ENCODE measurements at places on chromosomes 1 and 21.
A peak's percentile ranks its signal among the peaks of the same experiment; 100 is the strongest.

DNA sequence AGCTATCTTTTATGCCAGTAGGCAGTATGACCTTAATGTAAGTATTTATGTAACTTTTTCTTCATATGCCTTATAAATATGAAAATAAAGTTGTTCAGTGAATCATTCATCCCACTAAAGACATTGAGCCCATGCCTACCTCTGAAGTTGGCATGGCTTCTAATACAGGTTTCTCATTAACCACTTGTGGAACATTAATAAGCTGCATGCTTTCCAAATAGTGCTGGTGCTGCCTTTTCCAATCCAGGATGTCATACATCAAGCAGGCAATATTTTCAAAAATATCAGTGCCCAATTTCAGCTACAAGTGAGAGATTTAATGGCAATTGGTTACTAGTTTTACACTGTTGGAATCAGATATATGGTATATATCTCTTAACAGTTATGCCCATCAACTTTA lies 92.0 kb downstream of the SPAG17 start:
- no peak for DNase-seq

DNA sequence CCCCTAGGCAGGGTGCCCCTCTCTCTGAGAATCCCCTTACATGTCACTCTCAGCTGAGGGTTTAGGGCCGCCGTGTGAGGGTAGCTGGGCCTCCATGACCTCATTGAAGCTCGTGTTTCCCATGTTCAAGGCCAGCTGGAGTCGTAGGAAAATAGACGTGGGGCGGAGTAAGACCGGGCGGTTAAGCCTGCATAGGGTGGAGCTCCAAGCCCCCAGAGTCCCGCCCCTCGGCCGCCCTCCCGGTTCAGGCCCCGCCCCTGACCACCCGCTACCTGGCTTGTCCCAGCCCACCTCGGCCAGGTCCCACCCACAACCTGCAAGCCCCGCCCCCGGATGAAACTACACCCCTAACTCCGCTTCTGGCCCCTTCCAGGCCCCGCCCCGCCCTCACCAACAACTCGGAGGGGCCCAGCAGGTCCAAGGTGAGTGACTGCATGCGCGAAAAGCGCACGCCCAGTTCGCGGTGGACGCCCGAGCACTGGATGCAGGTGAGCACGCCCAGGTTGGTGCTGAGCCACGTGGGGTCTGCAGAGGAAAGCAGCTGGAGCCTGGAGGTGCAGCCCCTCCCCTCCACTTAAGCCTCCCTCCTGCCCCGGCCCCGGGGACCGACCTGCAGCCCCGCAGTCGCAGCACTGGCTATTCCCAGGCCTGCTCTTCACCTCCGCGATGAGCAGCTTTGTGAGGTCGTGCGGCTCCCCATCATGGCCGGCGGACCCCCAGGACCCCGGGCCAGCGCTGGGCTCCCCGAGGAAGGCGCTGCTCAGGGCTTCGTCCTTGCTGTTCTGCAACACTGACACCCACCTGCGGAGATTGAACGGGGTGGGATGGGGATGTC lies 12.2 kb upstream of the TCEA3 start:
- DNase-seq: peak; percentile 40

GRCh38 chr1:8164670-8165069 lies 138.6 kb upstream of the ERRFI1 start:
- no peak for DNase-seq

DNA sequence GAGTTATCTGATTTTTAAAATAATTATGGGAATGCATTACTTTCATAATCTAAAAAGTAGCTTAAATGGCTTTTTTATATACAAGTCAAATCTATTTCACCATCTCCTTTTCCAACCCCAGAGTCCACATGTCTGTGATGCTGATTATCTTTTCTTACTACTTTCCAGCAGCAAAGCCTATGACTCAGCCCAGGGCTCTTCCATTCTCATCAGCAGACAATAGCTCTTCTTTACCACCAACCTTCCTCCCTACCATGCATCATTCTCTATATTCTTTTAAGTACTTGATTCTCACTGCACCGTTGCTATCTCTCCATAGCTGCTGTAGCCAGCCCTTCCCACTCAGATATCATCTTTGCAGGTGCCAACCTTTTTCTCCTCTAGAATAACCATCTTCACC lies 61.3 kb downstream of the OVGP1 start:
- peak; percentile 58 for DNase-seq

DNA sequence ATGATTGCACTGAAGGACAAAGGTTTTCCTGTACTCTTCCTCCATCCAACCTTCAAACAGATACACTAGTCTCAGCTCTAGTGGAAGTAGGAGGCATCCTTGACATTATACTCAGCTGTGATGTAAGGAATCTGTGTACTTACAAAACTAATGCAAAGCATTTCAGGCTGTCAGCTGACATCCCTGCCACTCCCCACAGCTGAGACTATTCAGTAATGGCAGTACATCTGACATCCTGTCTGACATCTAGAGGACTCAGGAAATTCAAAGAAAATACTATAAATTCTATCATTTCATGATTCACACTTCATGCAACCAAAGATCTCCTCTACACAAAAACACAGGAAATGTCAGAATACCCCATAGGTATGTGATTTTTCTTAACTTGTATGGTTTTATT lies 325.8 kb downstream of the SMYD3 start:
- DNase-seq: no peak

GRCh38 chr1:201813226-201813625 lies 15.7 kb upstream of the IPO9 start:
- no peak for DNase-seq
